ENCODE measurements at places on chromosomes 5 and 9. TPM values are rescaled to one million over a fixed set of nuclear protein-coding genes. Genes with fewer than 3 reads are reported as not detected.

Gene COL15A1
- total RNA-seq = 0.06 TPM

Gene SLC6A7
- total RNA-seq = not detected

Gene ITGA2
- total RNA-seq = 28.1 TPM

Gene THBS4
- 0.29 TPM for total RNA-seq

Gene TJP2
- total RNA-seq = 335 TPM

Gene FNBP1
- total RNA-seq = 8.8 TPM

Gene GRIA1
- not detected for total RNA-seq

Gene GARIN3
- total RNA-seq = not detected

Gene SLC34A1
- total RNA-seq = not detected

Gene GADD45G
- total RNA-seq = not detected

Gene POU5F2
- total RNA-seq = 0.07 TPM

Gene ESM1
- total RNA-seq = 0.36 TPM

Gene MSMP
- not detected for total RNA-seq

Gene SUB1
- 418 TPM for total RNA-seq

Gene C6
- not detected for total RNA-seq

Gene CDH9
- total RNA-seq = not detected

Gene ANKRD31
- 0.12 TPM for total RNA-seq

Gene HSPB3
- not detected for total RNA-seq

Gene ORM2
- total RNA-seq = not detected

Gene MYMK
- total RNA-seq = not detected

Gene VLDLR
- 7.5 TPM for total RNA-seq

Gene BAAT
- not detected for total RNA-seq

Gene SLC27A6
- not detected for total RNA-seq

Gene TRIM7
- 2.7 TPM for total RNA-seq

Gene PCDHB10
- total RNA-seq = under 0.01 TPM

Gene GALNT12
- total RNA-seq = 8.8 TPM

Gene RFESD
- total RNA-seq = 2.7 TPM

Gene TUSC1
- total RNA-seq = 20.8 TPM

Gene CRHBP
- total RNA-seq = not detected

Gene CMYA5
- total RNA-seq = 2.8 TPM

Gene RPL12
- 3,187 TPM for total RNA-seq
